Caco-2 (cell line): ENCODE measurements at places on chromosomes 4 and X. TPM values are rescaled to one million over a fixed set of nuclear protein-coding genes. Genes with fewer than 3 reads are reported as not detected.

The KDR gene
- total RNA-seq = not detected in 2 replicates

GRCh38 chr4:56684320-56685050 is 3.4 kb upstream of the HOPX start:
- H3K4me1 ChIP-seq = peaks cover 10% of the 10 kb centered on the region; the same call in 1 of the 2 replicates
- H3K36me3 ChIP-seq = no peaks in the 10 kb centered on the region
- no peak for DNase-seq
- no peak overlapping the region for H3K27ac ChIP-seq
- H3K27me3 ChIP-seq = no peaks in the 10 kb centered on the region

- H3K36me3 ChIP-seq = no peaks in the 10 kb centered on the region
- H3K27me3 ChIP-seq = no peaks in the 10 kb centered on the region
- H3K4me3 ChIP-seq = no peak overlapping the region
- H3K27ac ChIP-seq = no peak overlapping the region
- H3K4me1 ChIP-seq = no peaks in the 10 kb centered on the region
Observed at GRCh38 chr4:68724426-68724825, 54.0 kb upstream of the UGT2B15 start.

DNA sequence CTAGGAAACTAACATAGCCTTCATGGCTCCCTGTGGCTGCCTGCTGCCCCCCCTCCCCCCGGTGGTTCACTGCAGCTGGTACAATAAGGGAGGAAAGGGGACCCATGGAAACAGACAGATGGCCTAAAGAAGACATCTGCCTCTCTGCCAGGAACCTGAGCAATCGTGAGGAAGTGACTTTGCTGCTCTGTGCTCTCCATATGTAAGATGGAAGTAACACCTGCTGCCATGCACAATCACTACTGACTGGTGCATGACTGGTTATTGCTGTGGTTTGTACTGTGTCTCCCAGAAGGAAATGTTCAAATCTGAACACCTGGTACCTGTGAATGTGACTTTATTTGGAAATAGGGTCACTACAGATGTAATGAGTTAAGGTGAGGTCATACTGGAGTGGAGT is 43.6 kb downstream of the CD99L2 start:
- H3K36me3 ChIP-seq = no peaks in the 10 kb centered on the region; the same call in 1 of the 2 replicates
- H3K4me3 ChIP-seq = no peak overlapping the region
- H3K27me3 ChIP-seq = no peaks in the 10 kb centered on the region
- H3K27ac ChIP-seq = no peak overlapping the region
- H3K4me1 ChIP-seq = no peaks in the 10 kb centered on the region

DNA sequence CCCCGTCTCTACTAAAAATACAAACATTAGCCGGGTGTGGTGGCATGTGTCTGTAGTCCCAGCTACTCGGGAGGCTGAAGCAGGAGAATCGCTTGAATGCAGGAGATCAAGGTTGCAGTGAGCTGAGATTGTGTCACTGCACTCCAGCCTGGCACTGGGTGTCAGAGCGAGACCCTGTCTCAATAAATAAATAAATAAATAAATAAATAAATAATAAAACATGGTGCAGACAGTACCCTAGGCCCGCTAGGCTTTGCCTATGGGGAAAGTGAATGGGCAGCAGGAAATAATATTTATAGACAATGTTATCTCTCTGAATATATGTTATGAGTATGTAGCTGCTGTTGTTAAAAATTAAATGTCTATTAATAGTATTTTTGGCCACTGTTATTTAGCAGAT is 130.4 kb downstream of the LARP7 start:
- no peaks in the 10 kb centered on the region for H3K36me3 ChIP-seq
- 0 out of 2 replicates have a peak, but pooled peaks cover 3% of the 10 kb centered on the region for H3K4me1 ChIP-seq
- DNase-seq = no peak
- no peak overlapping the region for H3K4me3 ChIP-seq
- no peaks in the 10 kb centered on the region for H3K27me3 ChIP-seq

DNA sequence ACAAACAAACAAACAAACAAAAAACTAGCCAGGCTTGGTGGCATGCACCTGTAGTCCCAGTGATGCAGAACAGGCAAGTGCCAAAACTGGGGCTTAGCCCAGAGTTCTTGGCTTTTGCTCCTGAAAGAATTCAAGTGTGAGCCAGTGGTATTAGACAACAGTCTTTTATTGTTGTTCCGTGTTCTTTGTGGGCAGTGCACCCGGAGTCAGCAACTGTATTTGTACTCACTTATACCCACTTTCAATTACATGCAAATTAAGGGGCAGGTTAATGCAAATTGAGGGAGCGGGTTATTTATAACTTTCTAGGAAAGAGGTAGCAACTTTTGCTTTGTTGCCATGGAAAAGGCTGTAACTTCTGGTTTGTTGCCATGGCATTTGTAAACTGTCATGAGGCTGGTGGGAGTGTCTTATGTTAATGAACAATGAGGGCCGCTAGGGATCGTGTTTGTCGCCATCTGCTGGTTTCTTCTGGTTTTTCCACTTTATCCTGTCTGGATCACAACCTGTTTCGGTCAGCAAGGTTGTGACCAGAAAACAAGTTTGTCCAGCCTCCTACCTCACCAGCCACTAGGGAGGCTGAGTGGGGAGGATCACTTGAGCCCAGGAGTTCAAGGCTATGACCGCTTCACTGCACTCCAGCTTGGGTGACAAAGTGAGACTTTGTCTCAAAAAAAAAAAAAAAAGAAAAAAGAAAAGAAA is 88.8 kb upstream of the ESX1 start:
- no peaks in the 10 kb centered on the region for H3K36me3 ChIP-seq
- H3K4me3 ChIP-seq = no peak overlapping the region
- no peaks in the 10 kb centered on the region for H3K4me1 ChIP-seq
- no peaks in the 10 kb centered on the region for H3K27me3 ChIP-seq

GRCh38 chr4:71460371-71460770 is 121.6 kb downstream of the SLC4A4 start:
- no peak overlapping the region for H3K27ac ChIP-seq
- no peak for DNase-seq
- H3K27me3 ChIP-seq = no peaks in the 10 kb centered on the region
- no peaks in the 10 kb centered on the region for H3K36me3 ChIP-seq
- H3K4me1 ChIP-seq = no peaks in the 10 kb centered on the region

- H3K27ac ChIP-seq = no peak overlapping the region
- H3K4me1 ChIP-seq = no peaks in the 10 kb centered on the region
- no peaks in the 10 kb centered on the region for H3K36me3 ChIP-seq
Observed at GRCh38 chrX:150712619-150713018, 19.4 kb downstream of the MTMR1 start.

DNA sequence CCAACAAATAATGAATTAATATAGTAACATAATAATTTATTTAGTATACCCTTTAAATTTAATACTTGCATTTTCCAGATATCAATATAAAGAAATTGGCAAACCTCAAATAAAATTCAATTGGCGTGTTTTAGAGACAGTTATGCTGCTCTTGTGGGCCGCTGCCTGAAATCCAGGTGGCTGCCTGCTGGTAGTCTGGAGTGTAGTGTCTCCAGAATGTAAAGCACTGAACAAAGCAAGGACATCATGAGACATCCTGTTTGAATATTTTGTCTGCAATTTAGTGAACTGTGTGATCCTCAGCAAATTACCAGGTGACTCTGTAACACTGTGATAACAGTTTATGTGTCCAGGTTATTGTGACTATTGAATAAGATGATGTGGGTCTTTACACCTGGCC is 29.9 kb downstream of the ZFP42 start:
- H3K4me3 ChIP-seq = no peak overlapping the region
- H3K27ac ChIP-seq = no peak overlapping the region
- DNase-seq = no peak
- H3K36me3 ChIP-seq = no peaks in the 10 kb centered on the region

DNA sequence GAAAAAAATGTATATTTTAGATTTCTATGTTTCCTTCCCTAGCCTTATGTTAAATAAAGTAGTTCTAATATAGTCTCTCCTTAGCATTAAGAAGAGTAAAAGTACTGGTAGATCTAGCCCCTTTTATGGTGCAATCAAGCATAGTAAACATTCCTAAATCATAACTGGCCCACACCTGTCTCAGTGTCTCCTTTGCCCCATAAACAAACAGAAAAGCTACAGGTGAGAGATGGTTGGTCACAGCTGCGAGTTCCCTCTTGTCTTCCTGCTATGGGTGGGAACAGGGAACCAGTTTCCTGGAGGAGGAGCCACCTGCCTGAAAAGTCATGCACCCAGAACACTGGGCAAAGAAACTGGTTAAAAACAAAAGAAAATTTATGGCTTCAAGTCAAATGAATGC is 16.6 kb downstream of the SOWAHB start:
- H3K27me3 ChIP-seq = no peaks in the 10 kb centered on the region
- no peak overlapping the region for H3K4me3 ChIP-seq
- DNase-seq = peak; percentile 57
- peaks cover 10% of the 10 kb centered on the region for H3K4me1 ChIP-seq
- H3K27ac ChIP-seq = no peak overlapping the region

DNA sequence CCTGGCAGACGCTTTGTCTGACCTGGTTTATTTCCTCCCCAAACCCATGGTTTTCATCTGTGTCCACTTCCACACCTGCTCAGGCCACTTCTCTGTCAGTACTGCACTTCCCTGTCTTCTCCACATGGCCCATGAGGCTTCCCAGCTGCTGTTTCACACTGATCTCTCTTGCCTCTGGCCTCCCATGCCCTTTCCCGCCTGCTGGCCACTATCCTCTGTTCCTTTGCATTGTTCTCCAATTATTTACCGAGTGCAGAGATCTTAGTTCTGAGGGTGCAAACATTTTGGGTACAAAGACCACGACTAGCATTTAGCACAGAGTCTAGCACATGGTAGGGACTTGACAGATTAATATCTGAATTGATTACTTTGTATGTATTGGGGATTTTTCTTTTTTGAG is 174.8 kb upstream of the NPY2R start:
- no peaks in the 10 kb centered on the region for H3K36me3 ChIP-seq
- H3K4me3 ChIP-seq = no peak overlapping the region
- H3K4me1 ChIP-seq = no peaks in the 10 kb centered on the region
- no peak overlapping the region for H3K27ac ChIP-seq
